ENCODE measurements at places on chromosomes 6 and 20.

DNA sequence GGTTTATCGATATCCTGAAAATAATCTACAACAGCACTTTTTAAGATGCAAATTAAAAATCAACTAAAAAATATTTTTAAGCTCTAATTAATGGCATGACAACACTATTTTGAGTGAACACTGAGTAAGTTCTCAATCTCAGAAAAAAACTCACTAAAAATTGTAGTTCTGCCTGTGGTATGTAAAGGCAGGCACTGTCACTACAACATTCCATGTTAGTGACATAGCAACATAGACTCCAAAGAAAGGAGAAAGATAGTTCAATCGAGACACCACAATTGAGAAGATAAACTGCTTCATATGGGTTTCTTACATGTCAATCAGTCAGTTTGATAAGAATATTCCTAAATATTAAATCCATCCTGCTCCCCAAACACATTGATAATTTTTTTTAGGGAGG lies 38.0 kb downstream of the COL12A1 start:
- DNase-seq, result peak; percentile 16

DNA sequence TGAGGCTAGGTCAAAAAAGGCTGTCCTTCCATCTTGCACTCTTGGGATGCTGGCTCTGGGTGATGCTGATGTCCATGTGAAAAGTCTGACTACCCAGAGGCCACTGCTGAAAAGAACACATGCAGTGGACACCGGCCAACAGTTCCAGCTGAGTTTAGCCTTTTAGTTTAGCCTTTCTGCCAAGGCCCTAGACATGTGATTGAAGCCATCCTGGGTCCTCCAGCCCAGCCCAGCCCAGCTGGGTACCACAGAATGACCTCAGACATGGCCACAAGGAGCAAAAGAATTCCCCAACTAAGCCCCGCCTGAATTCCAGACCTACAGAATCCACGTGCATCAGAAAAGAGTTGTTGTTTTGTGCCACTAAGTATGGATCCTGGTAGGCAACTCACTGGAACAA lies 17.4 kb downstream of the PIGT start:
- DNase-seq, result peak; percentile 61

GRCh38 chr6:149028767-149029405 lies 282.1 kb downstream of the UST start:
- DNase-seq, result peak; percentile 62

DNA sequence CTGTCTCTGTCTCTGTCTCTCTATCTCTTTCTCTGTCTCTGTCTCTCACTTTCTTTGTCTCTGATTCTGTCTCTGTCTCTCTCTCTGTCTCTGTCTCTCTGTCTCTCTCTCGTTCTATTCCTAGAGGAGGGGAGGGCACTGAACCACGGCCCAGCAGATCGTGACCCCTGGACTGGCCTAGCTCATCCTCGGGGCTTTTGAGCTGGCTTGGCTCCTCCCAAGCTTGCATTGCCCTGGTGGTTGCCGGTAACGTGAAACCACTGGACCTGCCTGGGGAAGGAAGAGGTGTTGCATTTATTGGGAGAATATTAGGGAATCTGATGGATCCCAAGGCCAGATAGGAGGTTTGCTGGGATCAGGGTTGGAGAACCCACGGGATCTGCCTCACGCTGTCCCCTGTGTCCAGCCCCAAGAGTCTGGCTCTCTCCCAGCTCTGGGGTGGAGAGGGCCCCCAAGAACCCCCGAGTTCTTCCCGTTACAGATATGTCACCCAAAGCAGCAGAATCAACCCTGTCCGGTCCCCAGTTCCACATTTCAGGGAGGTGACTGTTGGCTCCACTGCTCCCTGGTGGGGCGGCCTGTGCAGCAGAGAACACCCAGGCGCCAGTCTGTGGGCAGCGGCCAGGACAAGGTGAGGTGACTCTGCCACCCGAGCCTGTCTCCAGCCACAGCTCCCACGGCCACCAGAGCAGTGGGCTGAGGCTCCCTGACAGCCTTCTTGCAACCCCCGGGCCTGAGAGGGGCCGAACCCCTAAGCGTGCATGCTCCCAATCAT lies 228.3 kb downstream of the TTLL2 start:
- DNase-seq, result no peak

GRCh38 chr6:125804264-125804663 lies 13.5 kb downstream of the NCOA7 start:
- no peak for DNase-seq

DNA sequence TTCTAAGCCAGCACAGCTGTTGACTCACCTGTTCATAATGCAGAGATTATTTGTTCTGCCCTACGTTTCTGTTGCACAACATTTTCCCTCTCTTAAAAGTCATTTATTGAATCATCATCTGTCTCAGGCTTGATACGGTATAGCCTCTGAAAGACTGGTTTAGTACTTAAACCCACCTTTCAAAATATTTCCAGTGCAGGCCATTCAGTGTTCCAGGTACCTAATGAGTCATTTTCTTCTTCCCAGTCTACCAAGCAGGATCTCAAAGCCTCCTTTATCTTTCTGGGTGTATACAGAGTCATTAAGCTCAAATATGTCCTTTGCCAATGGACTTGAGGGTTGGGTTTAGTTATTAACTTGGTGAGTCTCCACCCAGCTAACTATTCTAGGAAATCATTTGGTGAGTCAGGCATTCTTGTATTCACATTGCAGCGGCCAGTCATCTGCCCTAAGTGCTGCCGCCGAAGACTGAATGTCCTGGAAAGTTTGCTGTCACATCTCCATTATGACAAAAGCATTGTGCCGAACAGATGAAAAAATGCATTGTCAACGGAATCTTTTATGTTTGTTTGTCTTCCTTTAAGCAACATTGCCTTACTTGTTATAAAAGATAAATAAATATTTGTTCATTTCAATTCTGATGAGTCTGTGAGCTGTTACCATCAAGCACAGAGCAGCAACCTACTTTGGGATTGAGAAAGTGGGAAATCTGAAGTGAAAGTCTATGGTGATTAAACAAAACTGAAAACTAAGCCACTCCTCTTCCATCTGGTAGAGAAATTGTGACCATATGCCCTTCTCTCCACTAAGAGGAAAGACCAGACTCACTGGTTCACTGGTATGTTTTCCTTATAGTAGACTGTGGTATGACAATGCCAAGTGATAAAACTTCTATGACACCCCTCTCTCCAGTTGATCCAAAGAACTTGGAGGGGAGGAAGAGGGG lies 14.3 kb upstream of the FAM135A start:
- peak; percentile 21 for DNase-seq

- peak; percentile 35 for DNase-seq
Measured at GRCh38 chr20:18567739-18568091, 483 bp downstream of the SMIM26 start.

DNA sequence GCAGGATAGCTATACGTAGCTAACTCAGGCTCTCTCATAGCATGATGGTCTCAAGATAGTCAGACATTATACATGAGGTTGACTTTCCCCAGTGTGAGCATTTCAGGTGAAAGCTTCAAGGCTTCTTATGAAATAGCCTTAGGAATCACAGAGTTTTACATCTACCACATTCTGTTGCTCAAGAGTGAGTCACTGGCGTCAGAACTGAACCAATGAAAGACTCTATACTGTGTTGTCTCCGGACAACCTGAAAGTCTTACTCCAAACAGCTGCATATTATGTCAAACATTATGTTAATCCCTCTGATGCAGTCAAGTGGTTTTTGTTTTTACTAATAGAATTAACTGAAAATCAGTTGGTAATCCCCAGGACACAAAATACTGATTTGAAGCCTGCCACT lies 79.8 kb upstream of the TRDN start:
- DNase-seq, result no peak

GRCh38 chr6:46502486-46503119 lies 11.4 kb upstream of the RCAN2 start:
- no peak for DNase-seq

DNA sequence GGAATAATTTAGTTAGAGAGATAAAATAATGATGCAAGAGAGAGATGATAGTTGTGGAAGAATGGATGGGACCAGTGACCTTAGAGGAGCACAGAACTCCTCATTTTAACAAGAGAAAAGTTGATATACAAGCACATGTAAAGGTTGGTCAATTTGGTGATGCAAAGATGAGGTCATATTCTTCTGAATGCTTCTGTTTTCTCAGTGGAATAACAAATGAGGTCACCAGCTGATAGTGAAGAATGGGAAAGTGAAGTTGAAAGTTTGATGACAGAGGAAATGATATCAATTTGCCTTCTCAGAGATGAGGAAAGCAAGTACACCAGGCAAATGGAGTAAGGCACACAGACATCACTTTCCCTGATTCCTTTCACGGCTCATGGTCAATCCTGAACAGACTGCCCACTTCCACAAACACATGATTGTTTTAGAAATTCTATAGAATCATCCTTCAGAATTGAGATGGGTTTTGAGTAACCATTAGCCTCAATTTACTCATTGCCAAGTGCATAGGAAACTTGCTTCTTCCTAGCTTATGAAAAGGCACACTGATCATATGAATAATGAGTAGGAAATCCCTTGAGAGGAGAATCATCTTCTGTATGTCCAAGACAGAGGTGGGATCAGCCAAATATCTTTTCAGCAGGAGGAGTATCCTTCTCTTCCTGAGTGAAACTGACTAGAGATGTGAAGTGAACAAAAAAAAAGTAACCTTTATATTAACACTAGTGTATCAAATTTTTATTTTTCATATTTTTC lies 82.4 kb upstream of the TCF21 start:
- DNase-seq, result no peak

Data from AG20443 (cell line).